Endothelial cell of umbilical vein (primary cell): ENCODE measurements at places on chromosomes 3 and 15.
A peak's percentile ranks its signal among the peaks of the same experiment; 100 is the strongest.

- H3K27ac ChIP-seq: no peak overlapping the region
- DNase-seq: peak; percentile 6
- H3K4me1 ChIP-seq: no peaks in the 10 kb centered on the region
- H3K4me3 ChIP-seq: no peak overlapping the region
- no peaks in the 10 kb centered on the region for H3K36me3 ChIP-seq
These were observed 4.8 kb upstream of the DAZL start for GRCh38 chr3:16609927-16610580.

DNA sequence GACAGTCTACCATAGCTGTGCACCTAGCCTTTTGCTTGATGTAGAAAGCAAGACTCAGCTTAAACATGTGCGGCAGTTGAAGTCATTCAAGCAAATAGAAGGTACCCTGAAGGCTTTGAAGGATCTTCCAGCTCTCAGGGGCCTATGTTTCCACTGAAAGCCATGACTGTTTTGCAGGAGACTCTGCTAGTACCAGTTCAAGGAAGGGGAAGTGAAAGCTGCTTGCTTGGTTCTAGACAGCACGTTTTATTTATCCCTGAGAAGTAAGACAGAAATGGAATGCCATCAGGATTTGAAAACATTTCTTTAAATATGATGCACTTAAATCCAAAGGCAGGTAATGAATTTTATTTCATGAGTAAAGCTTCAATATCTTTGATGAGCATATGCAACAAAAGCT, 311.4 kb downstream of the PDCD6IP start:
- H3K27me3 ChIP-seq: no peaks in the 10 kb centered on the region
- H3K27ac ChIP-seq: no peak overlapping the region
- H3K36me3 ChIP-seq: no peaks in the 10 kb centered on the region
- no peak overlapping the region for H3K4me3 ChIP-seq

DNA sequence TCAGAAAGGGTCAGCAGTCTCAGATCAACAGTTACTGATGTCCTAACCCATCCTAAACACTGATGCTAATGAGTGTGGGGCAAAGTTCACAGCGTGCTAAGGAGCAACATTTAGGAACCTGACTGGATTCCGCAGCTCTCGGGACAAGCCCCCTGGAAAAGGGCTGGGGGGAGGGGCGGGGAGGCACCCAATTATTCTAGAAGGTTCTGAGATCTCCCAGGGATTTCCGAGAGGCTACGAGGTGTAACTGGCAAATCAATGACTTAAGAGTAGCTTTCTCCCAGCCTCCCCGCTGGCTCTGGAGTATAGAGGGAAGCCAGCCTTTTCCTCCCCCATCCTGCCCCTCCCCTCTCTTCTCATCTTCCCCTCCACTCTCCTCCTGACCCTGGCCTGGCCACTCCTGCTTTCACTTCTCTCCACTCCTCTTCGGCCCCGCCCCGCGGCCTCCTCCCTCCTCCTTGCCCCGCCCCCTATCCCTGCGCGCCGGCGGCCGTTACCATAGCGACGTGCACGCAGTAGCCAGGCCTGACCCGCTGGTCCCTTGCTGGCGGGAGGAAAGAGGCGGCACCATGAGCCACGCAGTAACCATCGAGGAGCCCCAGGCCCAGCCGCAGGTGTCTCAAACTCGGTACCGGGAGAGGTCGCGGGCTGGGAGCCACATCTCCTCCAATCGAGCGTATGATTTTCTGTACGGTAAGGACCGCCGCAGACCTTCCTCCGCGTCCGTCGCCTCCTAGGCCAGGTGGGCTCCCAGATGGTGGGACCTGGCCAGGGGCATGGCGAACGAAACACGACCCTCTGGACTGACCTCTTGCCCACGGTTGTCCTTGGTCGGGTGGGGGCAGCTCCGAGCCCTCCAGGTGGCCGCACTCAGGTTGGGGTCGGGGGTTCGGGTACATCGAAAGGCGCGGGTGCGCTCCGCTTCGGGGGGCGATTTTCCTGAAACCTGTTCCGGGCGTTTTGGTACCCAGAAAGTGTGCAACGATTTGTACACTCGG, at the start of gene CFAP91:
Gene CFAP91, plus strand, starts transcription at position 493 of the 998 bp plus-strand sequence. Its CDS starts 77 bp downstream, at position 570.
- H3K4me3 ChIP-seq: peak within 1 kb of the TSS; percentile 43
- peaks cover 7% of the 10 kb centered on the region for H3K4me1 ChIP-seq
- H3K27ac ChIP-seq: no peak within 1 kb of the TSS
- no peaks in the 10 kb centered on the region for H3K36me3 ChIP-seq
- peaks cover 4% of the 10 kb centered on the region for H3K27me3 ChIP-seq
- peak; percentile 94 for DNase-seq

- H3K27ac ChIP-seq: peak overlapping the region; percentile 98
- peaks cover 16% of the 10 kb centered on the region for H3K4me1 ChIP-seq
- H3K27me3 ChIP-seq: no peaks in the 10 kb centered on the region
These were observed 80.4 kb downstream of the CHRD start for GRCh38 chr3:184460276-184460675.

- no peaks in the 10 kb centered on the region for H3K36me3 ChIP-seq
- no peaks in the 10 kb centered on the region for H3K27me3 ChIP-seq
- no peaks in the 10 kb centered on the region for H3K4me1 ChIP-seq
These were observed 80.2 kb downstream of the SHQ1 start for GRCh38 chr3:72768006-72768441.

DNA sequence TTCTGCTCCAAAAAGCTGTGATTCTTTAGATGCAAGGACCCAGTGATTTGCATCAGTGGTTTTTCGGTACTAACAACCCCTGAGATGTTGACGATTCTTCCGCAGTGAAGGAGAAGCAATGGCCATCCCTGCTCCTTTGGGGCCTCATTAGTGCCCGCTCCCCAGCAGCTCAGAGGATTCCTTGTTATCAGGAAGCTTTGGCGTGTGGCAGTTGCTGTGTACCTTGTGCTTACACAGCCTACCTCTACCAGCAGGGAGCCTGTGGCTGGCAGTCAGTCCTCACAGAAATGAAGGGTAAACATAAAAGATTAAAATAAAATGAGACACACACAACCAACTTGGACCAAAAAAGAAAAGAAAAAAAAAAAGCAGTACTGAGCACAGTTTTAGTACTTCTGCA, 55.2 kb downstream of the CNTN3 start:
- H3K4me1 ChIP-seq: no peaks in the 10 kb centered on the region
- no peaks in the 10 kb centered on the region for H3K27me3 ChIP-seq
- H3K36me3 ChIP-seq: no peaks in the 10 kb centered on the region
- DNase-seq: no peak
- no peak overlapping the region for H3K4me3 ChIP-seq
- H3K27ac ChIP-seq: no peak overlapping the region

DNA sequence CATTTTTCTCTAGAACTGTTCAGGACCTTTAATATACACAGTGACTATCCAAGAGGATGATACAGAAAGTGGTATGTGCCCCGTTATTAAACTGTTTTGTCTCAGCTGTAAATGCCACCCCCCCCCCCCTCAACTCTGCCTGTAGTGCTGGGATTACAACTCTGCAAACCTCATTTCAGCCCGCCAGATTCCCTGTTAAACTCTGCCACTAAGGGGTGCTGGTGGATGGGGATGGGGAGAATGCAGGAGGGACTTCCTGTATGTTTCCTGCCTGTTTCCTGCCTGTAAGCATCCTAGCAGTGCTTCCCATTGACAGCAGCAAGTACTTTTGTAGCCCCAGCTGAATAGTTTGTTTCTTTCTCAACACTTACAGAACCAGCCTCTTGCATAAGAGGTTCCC, 301.7 kb upstream of the RORA start:
- no peaks in the 10 kb centered on the region for H3K27me3 ChIP-seq
- H3K4me1 ChIP-seq: peaks cover 37% of the 10 kb centered on the region
- DNase-seq: peak; percentile 3
- no peaks in the 10 kb centered on the region for H3K36me3 ChIP-seq
- no peak overlapping the region for H3K27ac ChIP-seq
- no peak overlapping the region for H3K4me3 ChIP-seq

DNA sequence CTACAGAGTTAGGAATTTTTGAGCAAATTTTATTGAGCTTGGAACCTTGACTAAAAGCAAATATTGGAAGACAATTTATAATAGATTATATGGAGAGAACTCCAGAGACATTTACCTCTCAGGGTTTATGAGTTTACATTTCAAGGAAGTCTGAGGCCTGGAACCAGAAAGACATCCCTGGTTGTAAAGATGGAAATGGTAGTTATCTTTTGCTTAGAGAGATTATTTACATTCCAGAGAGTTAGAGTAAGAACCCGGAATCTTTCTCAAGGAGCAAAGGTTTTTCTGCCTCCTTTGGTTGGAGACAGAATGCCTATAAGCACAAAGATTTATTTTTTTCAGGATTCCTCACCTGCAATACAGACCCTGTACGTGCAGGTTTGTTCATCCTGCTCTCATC, 458.1 kb downstream of the TBL1XR1 start:
- no peaks in the 10 kb centered on the region for H3K4me1 ChIP-seq
- no peak overlapping the region for H3K4me3 ChIP-seq

DNA sequence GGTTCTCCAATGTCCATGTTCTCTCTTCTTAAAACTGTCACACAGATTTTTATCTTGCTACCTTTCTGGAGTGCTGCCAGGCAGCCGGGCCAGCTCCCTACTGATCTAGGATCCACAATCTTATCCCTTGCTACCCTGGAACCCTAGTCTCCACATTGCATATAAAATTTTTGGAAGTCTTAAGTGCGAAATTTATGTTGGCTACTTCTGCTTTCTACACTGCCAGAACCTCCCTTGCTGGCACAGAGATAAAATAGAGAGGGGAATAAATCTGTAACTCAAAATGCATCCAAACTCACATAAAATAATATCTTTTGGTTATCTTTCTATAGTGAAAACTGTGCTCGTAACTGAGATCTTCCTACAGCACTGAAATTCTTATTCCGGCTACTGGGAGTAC, 182.6 kb downstream of the ZPLD1 start:
- no peaks in the 10 kb centered on the region for H3K36me3 ChIP-seq
- no peak overlapping the region for H3K4me3 ChIP-seq
- no peak overlapping the region for H3K27ac ChIP-seq
- H3K4me1 ChIP-seq: no peaks in the 10 kb centered on the region
- no peak for DNase-seq

- H3K27ac ChIP-seq: no peak overlapping the region
- no peaks in the 10 kb centered on the region for H3K36me3 ChIP-seq
- no peaks in the 10 kb centered on the region for H3K27me3 ChIP-seq
- peaks cover 22% of the 10 kb centered on the region for H3K4me1 ChIP-seq
- no peak overlapping the region for H3K4me3 ChIP-seq
- no peak for DNase-seq
These were observed 25.8 kb upstream of the SCAANT1 start for GRCh38 chr3:63937661-63938651.

GRCh38 chr15:99674279-99674678, 59.0 kb downstream of the LYSMD4 start:
- no peak overlapping the region for H3K4me3 ChIP-seq
- H3K36me3 ChIP-seq: peaks cover 1% of the 10 kb centered on the region
- no peaks in the 10 kb centered on the region for H3K27me3 ChIP-seq
- H3K27ac ChIP-seq: no peak overlapping the region

DNA sequence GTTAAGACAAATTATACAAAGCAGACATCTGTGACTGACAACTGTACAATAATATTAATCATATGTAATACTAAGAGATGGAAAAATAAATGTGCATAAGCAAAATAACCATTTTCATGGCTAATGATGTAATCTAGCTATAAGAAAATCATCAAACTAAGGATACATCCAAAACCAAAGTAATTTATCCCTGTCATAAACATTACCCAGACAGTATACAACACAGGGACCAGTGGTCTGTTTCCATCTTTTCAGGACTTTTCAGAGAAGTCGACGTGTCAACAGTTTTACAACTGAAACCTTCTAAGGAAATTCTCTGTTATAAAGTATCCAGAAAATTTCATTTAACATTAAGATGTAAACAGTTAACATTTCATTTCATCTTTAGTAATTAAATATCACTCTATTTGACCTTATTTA, 11.0 kb downstream of the THBS1 start:
- H3K4me1 ChIP-seq: peaks cover 7% of the 10 kb centered on the region
- DNase-seq: no peak
- peaks cover 82% of the 10 kb centered on the region for H3K36me3 ChIP-seq
- no peak overlapping the region for H3K27ac ChIP-seq
- H3K4me3 ChIP-seq: no peak overlapping the region

DNA sequence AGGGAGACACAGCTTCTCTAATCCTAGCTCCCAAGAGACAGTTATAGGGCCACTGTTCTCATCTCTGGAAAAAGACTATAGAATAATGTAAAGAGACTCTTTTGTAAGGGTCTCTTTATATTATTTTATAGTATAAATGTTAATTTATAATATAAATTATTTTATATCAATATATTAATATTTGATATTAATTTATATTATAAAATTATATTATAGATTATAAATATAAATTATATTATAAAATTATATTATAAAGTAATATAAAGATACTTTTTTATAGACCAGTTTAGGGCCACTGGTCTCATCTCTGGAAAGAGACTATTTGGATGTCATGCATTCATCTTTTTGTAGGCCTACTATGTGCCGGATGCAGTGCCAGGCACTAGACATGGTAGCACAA, 53.9 kb downstream of the SV2B start:
- no peak for DNase-seq
- no peaks in the 10 kb centered on the region for H3K4me1 ChIP-seq
- no peaks in the 10 kb centered on the region for H3K27me3 ChIP-seq
- no peak overlapping the region for H3K4me3 ChIP-seq

GRCh38 chr15:73273181-73274002, 95.4 kb downstream of the HCN4 start:
- H3K27ac ChIP-seq: no peak overlapping the region
- peak; percentile 58 for DNase-seq
- H3K36me3 ChIP-seq: no peaks in the 10 kb centered on the region
- H3K4me1 ChIP-seq: no peaks in the 10 kb centered on the region

GRCh38 chr3:113600418-113601182, 68.2 kb downstream of the SIDT1 start:
- no peaks in the 10 kb centered on the region for H3K4me1 ChIP-seq
- no peak overlapping the region for H3K4me3 ChIP-seq
- H3K36me3 ChIP-seq: no peaks in the 10 kb centered on the region
- peaks cover 9% of the 10 kb centered on the region for H3K27me3 ChIP-seq
- H3K27ac ChIP-seq: no peak overlapping the region

- H3K27me3 ChIP-seq: no peaks in the 10 kb centered on the region
- H3K27ac ChIP-seq: no peak overlapping the region
- DNase-seq: no peak
- H3K36me3 ChIP-seq: no peaks in the 10 kb centered on the region
These were observed 18.6 kb upstream of the TRPC1 start for GRCh38 chr3:142705198-142705597.

DNA sequence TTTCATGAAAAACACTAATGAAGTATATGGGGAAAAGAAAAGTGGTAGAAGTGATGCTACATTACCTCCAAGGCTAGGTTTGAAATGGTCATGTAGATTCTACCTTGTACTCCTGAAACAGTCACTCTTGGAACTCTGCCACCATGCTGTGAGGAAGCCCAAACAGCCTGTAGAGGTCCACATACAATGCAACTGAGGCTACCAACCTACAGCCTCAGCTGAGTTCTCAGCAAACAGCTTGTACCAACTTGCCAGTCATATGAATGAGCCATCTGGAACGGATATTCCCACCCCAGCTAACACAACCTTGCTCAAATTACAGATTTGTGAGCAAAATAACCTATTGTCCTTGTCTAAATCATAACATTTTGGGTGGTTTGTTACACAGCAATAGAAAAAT, 193.5 kb downstream of the ULK4 start:
- no peaks in the 10 kb centered on the region for H3K36me3 ChIP-seq
- H3K27me3 ChIP-seq: no peaks in the 10 kb centered on the region
- H3K4me1 ChIP-seq: no peaks in the 10 kb centered on the region
- no peak for DNase-seq
- no peak overlapping the region for H3K4me3 ChIP-seq
